T-helper 9 cell (primary cell): ENCODE measurements at places on chromosomes 7 and 10.

- peak; percentile 4 for DNase-seq
Measured at GRCh38 chr10:30671026-30671616, 41.6 kb upstream of the LYZL2 start.

DNA sequence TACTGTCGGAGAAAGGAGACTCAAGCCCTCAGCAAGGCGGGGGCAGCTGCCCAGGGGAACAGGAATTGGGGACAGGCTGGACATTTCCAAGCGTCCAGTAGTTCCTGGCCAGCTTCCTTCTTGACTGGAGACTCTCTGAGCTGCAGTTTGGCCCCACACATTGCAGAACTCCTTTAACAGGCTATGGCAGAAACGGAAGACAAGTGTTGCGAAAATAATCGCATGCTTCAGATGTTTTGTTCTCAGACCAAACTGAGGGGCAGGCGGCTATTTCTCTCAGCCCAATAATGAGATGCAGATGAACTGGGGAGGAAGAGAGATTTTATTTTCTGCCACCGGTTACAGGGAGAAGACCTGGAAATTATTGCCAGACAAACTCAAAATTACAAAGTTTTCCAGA lies 88.0 kb upstream of the PFKP start:
- no peak for DNase-seq

DNA sequence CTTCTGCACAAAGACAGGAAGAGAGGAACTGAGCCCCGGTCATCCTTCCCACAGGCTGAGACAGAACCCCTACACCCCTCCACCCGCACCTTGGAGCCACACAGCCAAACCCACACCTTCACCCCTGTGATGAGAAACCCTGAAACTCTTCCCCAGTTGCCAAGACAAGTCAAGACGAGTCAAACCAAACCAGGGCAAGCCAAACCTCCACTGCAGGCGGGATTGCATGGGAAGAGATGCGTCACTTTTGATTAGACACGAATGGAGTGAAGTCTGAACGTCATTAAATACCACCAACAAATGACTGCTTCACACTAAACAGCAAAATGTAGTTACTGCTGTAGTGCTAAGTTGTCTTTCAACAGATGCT lies 73.8 kb downstream of the PRPF18 start:
- no peak for DNase-seq

DNA sequence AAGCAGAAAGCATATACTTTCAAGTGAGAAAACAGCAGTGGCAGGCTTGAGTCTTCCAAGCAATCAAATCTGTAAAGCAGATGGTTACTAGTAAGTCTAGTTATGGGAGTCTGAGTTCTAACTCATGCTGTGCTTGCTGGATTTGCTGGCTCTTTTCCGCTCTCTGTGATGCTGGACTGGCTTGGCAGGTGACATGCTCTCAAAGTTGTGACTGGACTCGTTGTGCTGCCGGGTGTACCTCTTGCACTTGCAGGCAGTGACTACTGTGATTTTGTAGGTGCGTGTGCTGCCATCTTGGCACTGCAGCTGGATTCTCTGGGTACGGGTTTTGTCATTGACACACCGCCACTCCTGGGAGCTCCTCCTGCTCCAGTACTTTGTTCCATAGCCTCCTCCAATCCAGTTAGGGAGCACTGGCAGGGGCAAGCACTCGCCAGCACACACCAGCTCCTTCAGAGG lies 3.1 kb downstream of the SOSTDC1 start:
- no peak for DNase-seq

DNA sequence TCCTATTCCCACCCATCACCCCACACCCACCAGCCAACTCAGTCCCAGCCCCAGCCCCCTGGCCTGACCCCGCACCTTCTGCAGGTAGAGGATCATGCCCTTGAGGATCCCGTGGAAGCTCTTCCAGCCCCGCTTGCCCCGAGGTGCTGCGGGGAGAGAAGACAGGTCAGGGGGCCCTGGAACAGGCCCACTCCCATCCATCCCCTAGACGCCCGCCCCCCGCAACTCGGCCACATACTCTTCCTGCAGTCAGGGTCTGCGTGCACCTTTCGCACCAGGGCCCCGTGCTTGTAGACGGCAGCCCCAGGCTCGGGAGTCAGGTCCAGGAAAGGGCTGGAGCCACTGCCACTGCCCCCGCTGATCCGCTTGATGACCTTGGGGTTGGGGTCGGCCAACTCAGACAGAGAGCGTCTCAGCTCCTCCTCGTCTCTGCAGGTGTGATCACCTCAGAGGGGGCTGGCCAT lies 9.6 kb downstream of the NFKB2 start:
- DNase-seq: no peak

- no peak for DNase-seq
Measured at GRCh38 chr10:124739986-124740368, 4.2 kb downstream of the FAM53B start.

GRCh38 chr7:98284335-98285036 lies 3.0 kb downstream of the BRI3 start:
- no peak for DNase-seq

DNA sequence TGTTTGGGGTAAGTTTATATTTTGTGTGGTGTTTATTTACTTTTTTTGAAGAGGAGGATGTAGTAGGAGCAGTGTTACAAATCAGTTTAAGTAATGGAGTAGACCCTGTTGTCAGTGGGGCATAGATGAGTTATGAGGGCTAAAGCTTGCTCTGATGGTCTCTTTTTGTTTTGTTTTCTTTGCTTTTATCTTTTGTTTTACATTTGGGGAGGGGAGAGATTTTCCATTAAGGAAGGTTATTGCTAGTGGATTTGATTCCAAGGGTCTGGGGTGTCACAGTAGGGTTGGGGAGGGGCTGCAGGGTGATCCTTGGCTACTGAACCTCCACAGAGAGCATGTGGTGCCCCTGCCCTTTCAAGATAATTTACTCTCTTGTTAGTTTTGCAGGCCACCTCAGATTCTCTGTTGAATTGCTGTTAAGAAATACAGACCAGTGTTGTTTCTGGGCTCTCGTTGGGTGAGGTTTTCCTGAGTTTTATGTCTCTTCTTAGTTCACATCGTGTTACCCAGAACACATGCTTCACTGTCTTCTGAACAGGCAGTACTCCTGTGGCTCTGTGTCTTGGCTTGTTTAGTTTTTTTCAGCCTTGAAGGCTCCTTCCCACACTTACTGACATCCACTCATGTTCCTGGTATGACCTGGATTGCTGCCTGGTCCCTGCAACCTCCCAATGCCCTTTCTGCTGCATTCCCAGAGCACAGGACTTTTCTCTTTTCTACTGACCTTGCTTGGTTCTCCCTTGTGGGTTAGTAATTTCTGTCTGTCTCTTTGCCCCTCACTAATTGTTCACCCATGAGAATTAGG lies 4.2 kb downstream of the KIFBP start:
- DNase-seq: no peak

DNA sequence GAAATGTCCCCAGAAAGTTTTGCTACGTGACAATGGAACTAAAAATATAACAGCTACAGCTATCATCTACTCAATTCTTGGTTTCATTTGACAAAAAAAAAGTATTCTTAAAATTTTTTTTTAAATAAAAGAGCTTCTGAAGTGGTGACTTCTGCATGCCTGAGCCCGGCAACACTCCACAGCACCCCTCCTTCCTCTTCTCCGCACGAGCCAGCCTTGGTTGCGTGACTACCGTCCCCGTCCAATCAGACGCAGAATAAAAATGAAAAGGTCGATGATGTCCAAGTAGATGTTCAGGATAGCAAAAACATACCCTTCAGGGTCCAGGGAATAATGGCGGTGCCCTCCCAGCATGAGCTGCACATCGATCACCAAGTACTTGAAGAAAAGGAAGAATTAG lies 34.5 kb upstream of the GATAD1 start:
- no peak for DNase-seq

DNA sequence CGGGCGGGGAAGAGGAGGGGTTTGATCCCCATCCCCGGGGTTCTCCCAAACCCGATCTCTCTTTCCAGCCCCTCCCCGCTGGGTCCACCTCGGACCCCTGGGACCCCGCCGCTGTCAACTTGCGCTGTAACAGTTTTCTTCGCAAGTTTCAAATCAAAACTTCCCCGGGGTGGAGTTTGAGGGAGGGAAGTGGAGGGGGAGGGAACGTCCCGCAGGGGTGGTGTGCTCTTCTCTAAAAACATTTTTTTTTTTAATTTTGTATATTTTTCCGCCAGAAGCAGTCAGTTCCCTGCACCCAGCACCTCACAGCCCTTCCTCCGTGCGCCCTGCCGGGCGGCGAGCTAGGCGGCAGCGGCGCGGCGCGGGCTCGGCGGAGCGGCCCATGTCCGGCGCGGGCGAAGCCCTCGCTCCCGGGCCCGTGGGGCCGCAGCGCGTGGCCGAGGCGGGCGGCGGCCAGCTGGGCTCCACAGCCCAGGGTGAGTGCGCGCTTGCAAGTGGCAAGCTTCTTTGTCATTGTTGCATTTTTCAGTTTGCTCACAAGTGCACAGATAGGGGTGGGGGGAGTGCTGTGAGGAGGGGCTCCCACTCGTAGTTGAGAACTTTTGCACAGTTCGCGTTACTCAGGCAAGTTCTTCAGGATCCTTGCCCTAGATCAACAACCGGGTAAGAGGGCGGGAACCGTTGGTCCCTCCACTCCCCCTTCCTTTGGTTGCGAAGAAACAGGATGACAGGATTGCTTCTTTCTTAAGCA lies 933 bp downstream of the MDFIC start:
- DNase-seq: peak; percentile 40

DNA sequence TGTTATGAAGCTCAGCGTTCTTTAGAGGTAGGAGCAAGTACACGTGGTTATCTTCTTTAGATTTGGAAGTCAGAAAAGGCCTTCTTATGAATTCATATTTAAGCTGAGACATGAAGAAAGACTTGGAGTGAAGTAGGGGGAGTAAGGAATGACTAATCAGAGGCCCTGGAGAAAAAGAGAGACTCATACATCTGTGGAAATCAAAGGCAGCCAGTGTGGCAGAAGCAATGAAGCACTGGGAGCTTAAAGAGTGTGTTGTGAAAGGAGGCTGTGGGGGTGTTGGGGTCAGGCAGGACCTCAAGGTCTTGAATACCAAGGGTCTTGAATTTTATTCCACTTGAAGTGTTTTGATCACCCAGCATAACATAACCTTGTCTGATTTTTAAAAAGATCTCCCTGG lies 35.7 kb upstream of the FGL2 start:
- DNase-seq: no peak

- no peak for DNase-seq
Measured at GRCh38 chr10:114987995-114988394, 50.0 kb downstream of the TRUB1 start.

DNA sequence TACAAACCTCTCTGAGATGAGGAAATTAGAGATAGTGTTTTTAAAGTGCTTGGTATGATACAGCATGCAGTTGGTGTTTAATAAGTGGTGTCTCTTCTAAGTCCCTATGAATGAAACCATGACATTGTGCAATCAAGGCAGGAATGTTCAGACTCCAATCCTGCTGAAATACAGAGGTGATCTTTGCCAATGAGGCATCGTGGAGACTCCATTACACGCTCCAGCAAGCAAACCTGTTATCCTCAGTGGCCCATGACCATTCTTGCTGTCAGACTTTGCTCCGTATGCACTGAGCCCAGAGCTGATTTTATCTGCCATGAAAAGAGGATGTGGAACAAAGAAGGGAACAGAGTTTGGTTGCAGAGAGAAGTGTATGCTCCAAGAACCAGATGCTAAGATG lies 47.3 kb downstream of the CDHR3 start:
- no peak for DNase-seq

- DNase-seq: peak; percentile 48
Measured at GRCh38 chr10:95560278-95561176, 644 bp downstream of the SORBS1 start.

DNA sequence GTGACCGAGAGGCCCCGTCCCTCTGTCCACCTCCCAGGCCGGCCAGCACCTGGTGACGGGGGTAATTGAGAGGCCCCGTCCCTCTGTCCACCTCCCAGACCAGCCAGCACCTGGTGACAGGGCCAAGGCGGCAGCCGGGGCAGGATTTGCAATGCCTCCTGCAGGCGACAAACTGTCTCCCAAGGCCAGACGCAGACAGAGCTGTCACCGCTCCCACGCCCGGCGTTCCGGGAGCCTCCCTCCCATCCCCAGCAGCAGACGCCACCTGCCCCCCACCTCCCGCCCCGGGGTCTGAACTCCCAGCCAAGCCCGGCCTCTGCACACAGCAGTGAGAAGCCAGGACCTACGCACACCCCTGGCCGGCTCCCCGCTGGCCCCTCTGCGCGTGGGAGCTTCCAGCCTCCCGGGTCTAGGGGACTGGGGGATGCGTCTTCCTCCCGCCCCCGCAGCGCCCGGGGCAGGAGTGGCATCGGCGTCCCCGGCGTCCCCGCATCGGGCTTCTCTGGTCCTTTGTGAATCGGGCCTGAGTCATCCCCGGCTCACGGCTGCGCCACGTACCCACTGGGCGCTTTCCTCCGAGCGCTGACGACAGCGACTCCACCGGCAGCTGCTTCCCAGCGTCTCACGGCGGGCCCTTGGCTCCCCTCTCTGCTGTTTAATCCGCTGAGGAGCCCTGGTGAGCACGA lies 95.1 kb upstream of the DIP2C start:
- DNase-seq: no peak

DNA sequence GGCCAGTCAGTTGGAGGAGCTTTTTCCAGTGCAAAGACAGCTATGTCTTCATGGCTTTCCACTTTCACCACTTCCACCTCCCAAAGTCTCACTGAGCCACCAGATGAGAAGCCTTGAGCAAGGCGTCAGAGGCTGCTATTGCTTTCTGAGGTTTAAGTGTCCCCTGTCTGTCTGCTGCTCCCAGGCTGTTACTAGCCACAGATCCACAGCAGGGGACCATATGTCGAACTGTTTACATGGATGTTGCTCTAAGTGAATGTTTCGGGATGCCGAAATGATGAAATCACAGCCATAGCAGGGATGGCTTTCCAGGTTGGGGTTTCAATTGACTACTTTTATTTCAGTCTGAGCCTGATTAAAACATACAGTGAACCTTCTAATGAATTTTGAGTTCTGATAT lies 88.5 kb downstream of the AVL9 start:
- DNase-seq: no peak

GRCh38 chr10:15805395-15806058 lies 54.8 kb downstream of the MINDY3 start:
- no peak for DNase-seq

DNA sequence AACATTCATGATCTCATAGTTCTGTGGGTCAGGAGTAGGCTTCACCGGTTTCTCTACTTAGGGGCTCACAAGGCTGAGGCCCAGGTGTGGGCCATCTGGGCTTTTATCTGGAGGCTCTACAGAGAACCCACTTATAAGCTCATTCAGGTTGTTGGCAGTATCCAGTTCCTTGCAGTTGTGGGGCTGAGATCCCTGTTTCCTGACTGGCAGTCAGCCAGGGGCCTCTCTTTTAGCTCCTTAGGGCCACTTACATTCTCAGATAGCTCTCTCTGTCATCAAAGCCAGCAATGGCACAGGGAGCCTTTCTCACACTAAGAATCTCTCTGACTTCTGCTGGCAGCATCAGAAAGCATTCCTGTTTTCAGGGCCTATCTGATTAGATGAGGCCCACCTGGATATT lies 18.2 kb upstream of the HECTD2 start:
- no peak for DNase-seq

- no peak for DNase-seq
Measured at GRCh38 chr7:41984888-41985287, 252.1 kb downstream of the GLI3 start.

DNA sequence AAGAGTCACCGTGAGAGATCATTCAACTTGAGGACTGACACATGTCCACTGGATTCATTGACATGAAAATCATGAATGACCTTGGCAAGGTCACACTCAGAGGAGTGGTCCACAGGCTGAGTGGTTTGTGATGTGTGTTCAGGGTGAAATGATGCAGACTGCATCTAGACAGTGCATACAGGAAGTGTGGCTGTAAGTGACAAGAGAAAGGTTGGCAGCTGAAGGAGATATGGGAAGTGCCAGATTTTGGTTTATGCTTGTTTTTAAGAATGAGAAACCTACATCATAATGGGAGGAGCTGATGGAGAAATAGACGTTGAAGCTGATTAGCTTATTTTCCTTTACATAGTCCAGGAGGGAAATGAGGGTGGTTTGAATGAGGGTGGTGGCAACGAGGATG lies 64.8 kb upstream of the VIPR2 start:
- DNase-seq: no peak
